ENCODE measurements at places on chromosomes 13 and 19.

DNA sequence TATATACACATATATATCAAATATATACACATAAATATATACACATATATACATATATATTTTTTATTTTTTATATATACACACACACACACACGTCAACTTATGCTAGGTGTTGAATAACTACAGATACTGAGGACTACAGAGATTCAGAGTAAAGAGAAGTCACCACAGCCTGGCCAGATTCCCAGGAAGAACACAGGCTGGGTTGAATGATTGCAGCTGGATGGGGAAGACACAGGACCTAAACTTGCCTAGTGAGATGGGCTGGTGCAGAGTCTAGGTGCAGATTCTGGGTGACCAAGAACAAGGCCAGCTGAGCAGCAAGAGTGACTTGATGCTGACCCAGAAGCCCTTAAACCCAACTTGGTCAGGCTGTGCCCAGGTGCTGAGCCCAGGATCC lies 241.3 kb downstream of the KCTD12 start:
- no peak for DNase-seq

GRCh38 chr19:29515706-29516357 lies 10.0 kb upstream of the VSTM2B start:
- DNase-seq, result no peak

GRCh38 chr13:20566468-20566897 lies 474 bp upstream of the IFT88 start:
- peak; percentile 41 for DNase-seq

- no peak for DNase-seq
Observed at GRCh38 chr19:1360126-1360817, 23.4 kb upstream of the NDUFS7 start.

DNA sequence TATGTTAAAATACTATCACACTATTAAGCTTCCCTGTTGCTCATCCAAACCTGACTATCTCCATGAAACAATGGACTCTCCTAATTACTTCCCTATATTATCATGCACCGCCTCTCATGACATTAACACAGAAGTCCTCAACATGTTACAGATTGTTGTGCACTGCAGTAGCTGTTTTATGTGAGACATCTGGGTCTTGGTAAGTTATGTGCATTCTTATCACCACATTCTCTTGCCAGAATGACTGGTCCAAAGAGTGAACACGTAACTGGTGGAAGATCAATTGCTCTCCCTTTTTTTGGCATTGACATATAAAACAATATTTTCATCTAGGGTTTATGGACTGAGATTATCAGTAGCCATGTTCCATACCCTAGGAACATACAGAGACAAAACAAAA lies 59.4 kb downstream of the POSTN start:
- DNase-seq, result no peak

DNA sequence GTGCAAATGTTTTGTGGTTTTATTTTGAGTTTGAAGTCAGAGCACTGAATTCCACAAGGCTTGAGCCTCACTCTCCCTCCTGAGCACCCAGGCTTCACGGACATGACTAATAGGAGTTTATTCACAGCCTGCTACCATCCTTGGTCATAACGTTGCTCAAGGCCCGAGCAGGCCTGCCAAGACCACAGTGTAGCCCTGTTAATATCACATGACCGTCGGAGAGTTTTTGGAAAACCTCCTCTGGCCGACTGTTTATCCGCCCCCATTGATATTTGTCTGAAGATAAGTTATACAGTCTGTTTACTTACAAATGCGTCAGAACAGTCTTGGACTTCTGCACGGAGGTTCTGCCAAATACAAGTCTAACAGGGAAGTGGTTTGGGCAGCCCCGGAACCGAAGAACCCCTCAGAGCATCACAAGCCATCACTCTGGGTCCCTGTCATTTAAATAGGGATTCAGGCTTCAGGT lies 89.9 kb downstream of the COL4A2 start:
- no peak for DNase-seq

GRCh38 chr13:103557878-103558277 lies 491.7 kb upstream of the SLC10A2 start:
- no peak for DNase-seq

DNA sequence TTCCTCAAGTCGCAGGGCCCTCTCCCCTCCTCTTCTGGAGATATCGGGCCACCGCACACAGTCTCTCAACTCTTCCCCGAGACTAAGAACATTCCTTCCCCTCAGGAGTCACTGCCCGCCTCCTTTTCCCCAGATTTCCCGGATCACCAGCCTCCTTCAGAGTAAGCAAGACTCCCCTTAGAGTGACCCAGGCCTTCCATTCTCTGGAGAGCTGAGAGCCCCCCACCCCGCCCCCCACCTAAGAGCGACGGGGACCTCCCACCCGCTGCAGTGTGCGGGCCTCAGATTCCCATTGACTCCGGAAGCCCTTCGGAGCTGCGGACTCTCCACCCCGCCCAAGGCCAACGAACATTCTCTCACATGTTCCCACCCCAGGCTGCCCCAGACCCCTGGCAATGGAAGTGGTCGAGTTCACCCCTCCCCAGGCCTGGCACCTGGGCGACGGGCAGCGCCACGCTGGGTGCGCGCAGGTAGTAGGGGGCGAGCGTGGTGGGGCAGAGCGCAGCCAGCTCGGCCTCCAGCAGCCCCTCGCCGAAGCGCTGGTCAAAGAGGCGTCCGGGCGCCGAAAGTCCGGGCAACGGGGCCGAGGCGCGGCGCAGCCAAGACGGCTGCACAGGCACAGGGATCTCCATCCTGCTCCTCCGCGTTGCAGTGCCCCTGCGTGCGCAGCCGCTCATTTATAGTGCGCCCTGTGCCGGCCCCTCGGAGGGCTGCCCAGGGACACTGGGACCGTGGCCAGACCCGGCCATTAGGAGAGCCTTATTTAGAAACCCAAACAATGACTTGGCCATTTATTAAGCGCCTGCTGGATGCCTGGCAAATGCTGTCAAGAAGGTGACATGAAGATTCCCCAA lies at the start of gene HSPB6:
TSS of gene HSPB6 (minus strand) at position 653 of the 854 bp plus-strand sequence. CDS start at position 632, 21 bp downstream.
- no peak for DNase-seq

GRCh38 chr19:6521718-6522646 lies 8.8 kb upstream of the TNFSF9 start:
- no peak for DNase-seq

Data from NCI-H2029 (cell line).